ENCODE measurements at places on chromosomes 1 and 21.

- DNase-seq, result no peak
Measured at GRCh38 chr1:59530119-59530518, 233.2 kb downstream of the FGGY start.

DNA sequence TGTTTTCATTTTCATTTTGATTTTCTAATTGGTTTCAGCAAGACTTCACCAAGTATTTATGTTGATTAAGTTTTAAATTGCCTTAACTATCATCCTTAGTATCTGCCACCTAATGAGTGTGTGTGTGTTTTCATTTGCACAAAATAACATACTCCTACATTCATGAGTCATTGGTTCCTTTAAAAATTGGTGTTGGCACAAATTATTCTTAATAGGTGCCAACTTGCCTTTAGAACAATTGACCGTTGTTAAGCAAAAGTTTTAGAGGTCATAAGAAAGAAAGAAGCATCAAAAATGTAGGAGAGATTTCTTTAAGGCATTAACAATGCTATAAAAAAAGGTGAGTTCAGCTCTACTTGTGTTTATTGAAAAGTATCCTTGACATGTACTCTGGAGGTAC lies 77.5 kb downstream of the FNBP1L start:
- DNase-seq, result no peak

DNA sequence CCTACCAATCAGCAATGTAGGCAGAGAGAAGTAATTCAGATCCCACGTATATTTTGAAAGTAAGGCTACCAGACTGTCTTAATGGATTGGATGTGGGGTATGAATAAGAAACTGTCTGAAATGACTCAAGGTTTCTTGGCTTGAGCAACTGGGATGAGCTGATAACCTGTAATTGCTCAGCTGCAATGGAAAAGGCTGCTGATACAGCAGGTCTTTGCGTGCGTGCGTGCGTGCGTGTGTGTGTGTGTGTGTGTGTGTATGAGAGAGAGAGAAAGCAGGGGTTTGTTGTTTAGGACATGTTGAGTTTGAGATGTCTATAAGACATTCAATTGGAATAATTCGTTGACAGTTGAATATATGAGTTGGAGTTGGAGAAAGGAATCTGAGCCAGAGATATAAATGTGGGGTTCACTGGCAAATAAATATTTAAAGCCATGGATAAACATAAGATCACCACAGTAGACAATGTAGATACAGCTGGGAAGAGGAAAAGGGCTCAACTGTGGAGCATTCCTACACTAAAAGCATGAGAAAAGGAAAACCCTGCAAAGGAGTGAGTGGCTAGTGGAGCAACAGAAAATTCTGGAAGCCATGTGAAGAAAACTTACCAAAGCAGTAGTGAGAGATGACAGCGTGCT lies 72.9 kb downstream of the UCHL5 start:
- no peak for DNase-seq

- DNase-seq, result no peak
Measured at GRCh38 chr1:239361403-239361802, 25.0 kb upstream of the CHRM3 start.

DNA sequence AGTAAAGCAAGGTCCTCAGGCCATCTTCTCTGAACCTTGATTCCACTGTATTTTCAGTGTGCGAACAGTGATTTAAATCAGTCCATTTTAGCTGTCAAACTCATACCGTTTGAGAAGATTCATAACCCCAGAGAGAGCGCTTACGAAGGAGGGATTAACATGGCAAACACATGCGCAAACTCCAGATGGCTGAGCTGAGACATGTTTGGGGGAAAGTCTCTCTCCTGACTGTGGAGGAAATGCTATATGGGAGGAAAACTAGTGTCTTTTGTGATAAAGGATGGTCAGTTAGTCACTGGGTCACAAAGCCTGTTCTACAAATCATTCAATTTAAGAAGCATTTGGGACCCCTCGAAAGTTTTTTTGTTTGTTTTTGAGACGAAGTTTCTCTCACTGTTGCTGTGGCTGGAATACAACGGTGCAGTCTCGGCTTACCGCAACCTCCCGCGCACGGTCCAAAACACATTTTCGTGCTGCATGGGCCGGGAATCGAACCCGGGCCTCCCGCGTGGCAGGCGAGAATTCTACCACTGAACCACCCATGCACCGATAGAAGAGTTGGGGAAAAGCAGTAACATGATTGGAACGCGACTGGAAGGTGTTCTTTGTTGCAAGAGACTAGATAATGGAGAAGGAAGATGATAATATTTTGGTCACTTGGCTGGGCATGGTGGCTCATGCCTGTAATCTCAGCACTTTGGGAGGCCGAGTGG lies 58.4 kb upstream of the CXADR start:
- DNase-seq, result peak; percentile 34

GRCh38 chr1:5250336-5250735 lies 595.9 kb downstream of the AJAP1 start:
- DNase-seq, result no peak

Data from Kasumi-1 (cell line).